ENCODE measurements at places on chromosomes 3 and 15. TPM values are rescaled to one million over a fixed set of nuclear protein-coding genes. Genes with fewer than 3 reads are reported as not detected.

- DNase-seq, result no peak
Measured at GRCh38 chr3:174247687-174248152, 611.4 kb upstream of the NAALADL2 start.

DNA sequence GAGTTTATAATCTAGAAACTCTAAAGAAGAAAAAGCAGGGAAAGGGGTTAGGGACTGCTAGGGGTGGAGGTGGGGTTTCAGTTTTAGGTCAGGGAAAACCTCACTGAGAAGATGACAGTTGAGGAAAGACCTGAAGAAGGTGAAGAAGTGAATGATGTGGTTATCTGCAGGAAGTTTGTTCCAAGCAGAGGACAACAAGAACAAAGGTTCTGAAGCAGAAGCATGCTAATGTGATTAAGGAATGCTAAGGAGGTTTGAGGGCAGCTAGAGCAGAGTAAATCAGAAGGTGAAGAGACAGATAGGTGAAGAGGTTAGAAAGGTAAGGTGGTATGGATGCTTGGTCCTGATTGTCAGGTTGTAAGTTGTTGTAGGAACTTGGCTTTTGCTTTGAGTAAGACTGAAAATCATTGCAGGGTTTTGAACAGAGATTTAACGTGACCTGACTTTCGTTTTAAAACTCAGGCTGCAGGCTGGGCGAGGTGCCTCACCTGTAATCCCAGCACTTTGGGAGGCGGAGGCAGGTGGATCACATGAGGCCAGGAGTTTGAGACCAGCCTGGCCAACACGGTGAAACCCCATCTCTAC, 8.6 kb downstream of the OXSR1 start:
- no peak for DNase-seq

- no peak for DNase-seq
Measured at GRCh38 chr15:88623632-88624031, 2.5 kb downstream of the AEN start.

DNA sequence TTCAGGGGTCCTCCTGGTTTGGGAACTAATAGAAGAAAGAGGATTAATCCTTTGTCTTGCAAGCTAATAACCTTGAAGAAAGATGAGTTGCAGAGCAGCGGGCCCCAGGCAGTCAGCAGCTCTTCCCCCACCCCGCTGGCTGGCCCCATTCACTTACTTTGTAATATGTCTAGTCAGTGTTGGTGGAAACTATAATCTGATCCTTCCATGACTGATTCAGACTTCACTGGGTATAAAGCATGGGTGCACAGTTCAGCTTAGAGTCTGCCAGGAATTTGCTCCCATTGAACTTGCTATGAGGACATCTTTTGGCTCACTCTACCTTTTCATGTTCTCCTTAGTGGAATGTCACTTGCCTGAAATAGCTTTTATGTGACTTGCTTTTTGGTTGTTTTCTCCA, 117.7 kb downstream of the CCNL1 start:
- DNase-seq, result no peak

DNA sequence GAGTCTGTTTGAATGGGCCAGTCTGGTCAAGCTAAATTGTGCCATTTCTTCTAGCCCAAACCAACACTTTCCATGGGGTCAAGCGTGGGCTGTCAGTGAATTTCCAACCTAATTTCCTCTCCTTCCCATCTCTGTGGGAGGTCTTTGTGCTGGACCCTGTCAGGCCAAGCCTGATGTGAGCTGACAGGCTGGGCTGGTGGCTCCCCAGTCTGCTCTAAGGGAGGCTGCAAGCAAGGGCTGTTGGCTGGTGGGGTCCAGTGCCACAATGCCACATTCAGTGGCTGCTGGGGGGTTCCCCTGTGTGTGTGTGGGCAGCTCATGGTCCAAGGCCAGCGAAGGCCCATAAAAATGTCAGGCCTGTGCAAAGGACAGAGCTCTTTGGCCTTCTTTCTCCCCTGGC, 216.1 kb downstream of the OPA1 start:
- DNase-seq, result no peak

GRCh38 chr15:43085921-43086320, 19.9 kb downstream of the UBR1 start:
- DNase-seq, result no peak

DNA sequence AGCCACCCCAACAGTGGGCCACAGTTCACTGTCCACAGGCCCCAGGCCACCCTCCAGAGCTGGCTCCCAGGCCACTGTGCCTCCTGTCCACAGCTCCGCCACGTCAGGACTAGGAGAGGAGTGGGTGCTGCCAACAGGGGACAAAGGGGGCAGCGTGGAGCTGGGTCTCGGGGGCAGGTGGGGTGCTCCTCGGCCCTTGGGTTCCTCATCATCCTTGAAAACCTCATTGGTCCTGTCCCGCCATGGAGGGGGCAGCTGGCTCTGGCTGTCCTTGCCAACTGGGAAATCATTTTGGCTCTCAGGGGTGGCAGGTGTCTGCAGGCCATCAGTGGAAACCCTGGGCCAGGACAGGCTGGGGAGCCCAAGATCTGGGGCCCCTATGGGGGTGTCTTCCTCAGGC, 45.2 kb downstream of the ADAMTS7 start:
- DNase-seq, result no peak

DNA sequence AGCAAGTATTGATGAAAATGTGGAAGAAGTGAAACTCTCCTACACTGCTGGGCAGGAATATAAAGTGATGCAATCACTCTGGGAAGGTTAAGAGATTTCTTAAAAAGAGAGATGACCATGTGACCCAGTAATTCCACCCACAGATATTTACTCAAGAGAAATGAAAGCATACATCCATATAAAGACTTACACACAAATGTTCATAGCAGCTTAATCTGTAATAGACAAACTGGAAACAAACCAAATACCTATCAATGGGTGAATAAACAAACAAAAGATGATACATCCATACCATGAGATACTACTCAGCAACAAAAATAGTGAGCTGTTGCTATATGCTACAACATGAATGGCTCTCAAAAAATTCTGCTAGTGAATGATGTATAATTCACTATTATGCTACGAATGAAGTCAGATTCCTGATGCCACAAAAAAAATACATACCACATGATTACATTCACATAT, 463.3 kb downstream of the MAGI1 start:
- DNase-seq, result no peak

DNA sequence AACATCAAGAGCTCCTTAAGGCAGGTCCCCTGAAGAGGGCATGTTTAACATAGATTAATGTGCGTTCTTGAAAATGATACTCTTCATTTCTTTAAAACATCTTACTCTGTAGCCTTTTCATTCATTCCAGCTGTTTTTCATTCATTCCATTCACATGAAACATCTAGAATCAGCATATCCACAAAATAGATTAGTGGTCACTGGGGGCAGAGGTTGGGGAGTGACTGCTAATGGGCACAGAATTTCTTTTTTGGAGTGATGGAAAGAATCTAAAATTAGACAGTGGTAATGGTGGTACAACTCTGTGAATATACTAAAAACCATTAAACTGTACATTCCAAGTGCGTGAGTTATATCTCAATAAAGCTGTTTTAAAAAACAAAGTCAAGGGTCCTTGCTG, 15.4 kb upstream of the CXCR6 start:
- no peak for DNase-seq

DNA sequence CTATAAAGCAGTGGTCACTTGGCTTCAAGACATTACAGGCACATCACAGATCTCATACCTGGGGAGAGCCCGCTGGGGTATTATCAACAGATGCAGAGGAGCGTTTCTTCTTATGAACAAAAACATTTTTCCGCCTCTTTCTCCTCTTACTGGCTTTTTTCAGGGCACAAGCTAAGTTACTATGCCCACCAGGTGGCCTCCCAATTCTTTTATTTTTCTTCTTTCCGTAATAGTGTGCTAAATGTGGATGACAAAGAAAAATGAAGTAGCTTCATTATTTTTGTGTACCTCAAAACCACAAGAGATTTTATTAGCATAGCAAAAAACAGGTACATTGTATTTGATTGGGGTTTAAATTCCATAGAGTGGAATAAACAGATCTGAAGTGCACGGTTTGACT, 10.1 kb upstream of the STIMATE start:
- DNase-seq, result no peak

SNRPA1 gene
- 60.7 TPM for polyA plus RNA-seq

CD200R1 gene
- 1.3 TPM for polyA plus RNA-seq

CILP gene
- 1.6 TPM for polyA plus RNA-seq

SLC28A1 gene
- polyA plus RNA-seq, result 0.18 TPM

DNA sequence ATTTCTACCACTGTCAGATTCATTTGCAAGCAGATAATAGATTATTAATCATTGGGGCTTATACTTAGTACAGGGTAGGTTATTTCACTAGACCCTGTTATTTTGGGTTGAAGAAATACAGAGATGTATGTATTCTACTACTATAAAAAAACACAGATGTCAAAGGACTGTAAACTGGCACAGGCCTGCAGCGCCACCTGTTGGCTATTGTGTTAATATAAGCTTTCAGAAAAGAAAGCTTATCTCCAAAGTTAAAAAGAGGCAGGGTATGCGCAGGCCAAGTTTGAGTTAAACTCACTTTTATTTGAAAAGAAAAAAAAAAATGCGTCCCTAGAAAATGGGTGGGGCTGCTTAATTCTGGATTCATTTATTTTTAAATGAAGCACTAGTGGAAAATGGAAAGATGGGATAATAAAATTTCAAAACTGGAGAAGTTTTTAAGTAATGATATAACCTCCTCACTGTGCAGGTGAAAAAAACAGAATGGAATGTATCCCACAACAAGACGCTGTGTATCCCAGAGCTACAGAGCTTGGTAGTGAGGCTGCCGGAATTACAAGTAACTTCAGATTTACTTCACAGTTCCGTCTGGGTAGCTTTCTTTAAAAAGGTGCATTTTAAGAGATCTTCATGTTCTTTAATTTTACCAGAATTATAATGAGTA, 407.2 kb upstream of the TGFBR2 start:
- DNase-seq, result peak; percentile 86

GOLGA8S gene
- 1.9 TPM for polyA plus RNA-seq

DNA sequence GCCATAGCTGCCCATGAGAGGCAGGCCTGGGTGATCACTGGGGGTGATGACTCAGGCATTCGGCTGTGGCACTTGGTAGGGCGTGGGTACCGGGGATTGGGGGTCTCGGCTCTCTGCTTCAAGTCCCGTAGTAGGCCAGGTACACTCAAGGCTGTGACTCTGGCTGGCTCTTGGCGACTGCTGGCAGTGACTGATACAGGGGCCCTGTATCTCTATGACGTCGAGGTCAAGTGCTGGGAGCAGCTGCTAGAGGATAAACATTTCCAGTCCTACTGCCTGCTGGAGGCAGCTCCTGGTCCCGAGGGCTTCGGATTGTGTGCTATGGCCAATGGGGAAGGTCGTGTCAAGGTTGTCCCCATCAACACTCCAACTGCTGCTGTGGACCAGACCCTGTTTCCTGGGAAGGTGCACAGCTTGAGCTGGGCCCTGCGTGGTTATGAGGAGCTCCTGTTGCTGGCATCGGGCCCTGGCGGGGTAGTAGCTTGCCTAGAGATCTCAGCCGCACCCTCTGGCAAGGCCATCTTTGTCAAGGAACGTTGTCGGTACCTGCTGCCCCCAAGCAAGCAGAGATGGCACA, 5.3 kb downstream of the WDR6 start:
- no peak for DNase-seq

DNA sequence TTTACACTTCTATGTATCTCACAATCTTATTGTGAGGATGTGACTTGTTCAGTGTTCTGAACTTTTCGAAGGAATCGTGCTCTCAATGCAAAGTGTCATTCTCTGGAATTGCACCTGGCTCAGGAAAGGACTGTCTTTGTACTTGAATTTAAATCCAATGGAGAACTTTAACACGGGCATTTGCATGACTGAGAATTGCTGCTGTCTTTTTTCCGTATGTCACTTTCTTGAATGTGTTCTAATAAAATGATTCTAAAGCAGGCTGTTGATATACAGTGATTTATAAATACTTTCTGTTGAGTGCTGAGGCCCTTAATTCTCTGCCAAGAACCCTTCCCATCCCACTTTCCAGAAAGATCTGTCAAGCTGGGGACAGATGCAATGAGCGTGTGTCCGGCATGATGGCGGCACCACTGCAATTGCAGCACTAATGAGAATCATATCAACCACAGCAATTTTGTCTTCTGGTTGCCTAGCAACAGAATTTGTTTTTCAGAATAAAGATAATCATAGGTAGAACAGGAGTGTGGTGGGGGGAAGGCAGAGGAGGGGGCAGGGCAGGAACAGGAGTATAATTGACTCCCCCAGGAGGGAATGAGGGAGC, 210.6 kb upstream of the UMPS start:
- no peak for DNase-seq

DNA sequence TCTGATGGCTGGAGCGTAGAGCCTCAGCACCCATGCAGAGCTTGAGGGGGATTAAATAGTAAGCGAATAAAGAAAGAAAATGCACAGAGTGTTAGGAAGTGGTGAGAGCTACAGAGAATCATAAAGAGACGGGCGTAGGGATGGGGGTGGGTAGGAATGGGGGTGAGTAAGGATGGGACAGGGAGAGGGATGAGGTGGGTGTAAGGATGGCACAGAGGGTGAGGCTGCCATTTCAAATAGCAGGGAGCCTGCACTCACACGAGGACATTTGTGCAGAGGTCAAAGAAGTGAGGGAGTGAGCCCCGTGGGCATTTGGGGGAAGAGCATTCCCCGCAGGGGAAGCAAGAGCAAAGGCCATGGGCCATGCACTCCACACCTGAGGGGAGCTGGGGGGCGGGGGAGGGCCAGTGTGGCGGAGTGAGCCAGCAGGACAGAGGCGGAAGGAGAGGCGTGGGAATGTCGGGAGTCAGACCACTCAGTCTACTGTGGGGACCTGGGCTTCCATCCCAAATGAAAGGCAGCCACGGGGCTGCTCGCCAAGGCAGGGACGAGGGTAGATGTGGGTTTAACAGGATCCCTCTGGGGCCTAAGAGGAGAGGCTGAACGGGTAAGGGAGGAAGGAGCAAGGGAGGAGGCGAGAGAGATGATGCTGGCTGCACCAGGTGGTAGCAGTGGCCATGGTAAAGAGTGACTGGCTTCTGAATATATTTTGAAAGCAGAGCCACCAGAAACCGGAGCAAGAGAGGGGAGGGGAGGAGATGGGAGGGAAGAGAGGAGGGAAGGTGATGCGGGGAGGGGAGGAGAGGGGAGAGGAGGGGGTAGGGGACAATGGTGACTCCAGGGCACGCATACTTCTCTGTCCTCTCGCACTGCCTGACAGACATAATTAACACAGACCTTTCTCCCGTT, 35.2 kb upstream of the SLC6A6 start:
- DNase-seq, result no peak

AHSG gene
- 0.09 TPM for polyA plus RNA-seq

C15orf62 gene
- 3.5 TPM for polyA plus RNA-seq

- DNase-seq, result no peak
Measured at GRCh38 chr3:33881156-33882064, 83.0 kb downstream of the PDCD6IP start.

DNA sequence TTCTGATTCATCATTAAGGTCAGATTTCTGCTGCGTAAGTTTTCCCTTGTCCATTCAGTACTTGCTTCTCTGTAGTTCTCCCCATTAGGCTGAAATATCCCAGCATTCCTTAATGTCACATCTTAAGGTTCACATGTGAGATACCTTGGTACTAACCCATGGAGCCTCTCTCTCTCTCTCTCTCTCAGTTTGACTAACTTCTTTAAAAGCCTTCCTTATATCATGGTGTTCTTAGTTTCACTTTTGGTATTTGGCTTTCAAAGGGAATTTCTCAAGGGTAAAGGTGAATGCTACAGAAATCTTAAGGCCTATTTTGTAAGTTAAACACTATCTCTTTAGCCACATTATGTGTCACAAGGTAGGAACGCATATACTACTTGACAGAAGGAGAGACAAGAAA, 427.3 kb upstream of the ZNF717 start:
- no peak for DNase-seq
